ENCODE measurements at places on chromosomes 7 and 10. TPM values are rescaled to one million over a fixed set of nuclear protein-coding genes. Genes with fewer than 3 reads are reported as not detected.

MAGI2 gene
- 5.3 TPM for polyA plus RNA-seq

GRCh38 chr7:120615703-120616102 lies 242.2 kb downstream of the TSPAN12 start:
- no peak for DNase-seq

DNA sequence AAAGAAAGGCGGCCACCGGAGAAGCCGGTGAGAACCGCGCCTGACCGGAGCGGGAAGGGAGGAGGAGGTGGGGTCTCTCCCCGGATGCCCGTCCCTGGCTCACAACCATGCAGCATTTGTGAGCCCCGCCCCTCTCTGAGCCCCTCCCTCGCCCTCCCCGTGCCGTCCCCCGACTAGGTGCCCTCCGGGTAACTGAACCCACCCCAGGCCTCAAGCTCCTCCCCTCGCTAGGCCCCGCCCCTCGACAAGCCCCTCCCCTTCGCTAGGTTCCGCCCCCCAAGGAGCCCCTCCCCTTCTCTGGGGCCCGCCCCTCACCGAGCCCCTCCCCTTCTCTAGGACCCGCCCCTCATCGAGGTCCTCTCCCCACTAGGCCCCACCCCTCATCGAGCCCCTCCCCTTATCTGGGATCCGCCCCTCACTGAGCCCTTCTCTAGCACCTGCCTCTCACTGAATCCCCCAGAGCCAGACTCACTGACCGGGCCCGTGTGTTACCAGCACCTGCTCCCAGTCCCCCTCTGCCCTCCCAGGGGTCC lies 42.2 kb upstream of the HSPB1 start:
- DNase-seq, result no peak

- no peak for DNase-seq
Measured at GRCh38 chr10:103590060-103590459, 96.6 kb downstream of the NEURL1 start.

DNA sequence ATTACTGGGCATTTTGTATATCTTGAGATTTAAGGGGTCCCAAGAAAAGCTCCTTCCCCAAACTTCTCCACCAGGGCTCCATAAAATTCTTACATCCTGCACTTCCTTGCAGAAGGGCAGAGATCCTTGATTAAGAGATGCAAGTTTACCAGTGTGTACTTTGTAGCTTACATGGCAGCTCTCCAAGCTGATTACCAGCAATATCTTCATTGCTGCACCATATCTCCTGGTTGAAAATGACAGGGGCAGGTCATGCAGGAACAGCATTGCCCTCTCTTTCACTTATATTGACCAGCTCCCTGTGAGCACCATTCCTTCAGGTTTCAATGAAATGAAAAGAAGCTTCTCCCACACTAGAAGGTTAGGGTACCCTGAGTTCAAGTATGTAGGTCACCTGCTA lies 184.6 kb upstream of the PHYHIPL start:
- DNase-seq, result no peak

LRGUK gene
- 2.2 TPM for polyA plus RNA-seq

DNA sequence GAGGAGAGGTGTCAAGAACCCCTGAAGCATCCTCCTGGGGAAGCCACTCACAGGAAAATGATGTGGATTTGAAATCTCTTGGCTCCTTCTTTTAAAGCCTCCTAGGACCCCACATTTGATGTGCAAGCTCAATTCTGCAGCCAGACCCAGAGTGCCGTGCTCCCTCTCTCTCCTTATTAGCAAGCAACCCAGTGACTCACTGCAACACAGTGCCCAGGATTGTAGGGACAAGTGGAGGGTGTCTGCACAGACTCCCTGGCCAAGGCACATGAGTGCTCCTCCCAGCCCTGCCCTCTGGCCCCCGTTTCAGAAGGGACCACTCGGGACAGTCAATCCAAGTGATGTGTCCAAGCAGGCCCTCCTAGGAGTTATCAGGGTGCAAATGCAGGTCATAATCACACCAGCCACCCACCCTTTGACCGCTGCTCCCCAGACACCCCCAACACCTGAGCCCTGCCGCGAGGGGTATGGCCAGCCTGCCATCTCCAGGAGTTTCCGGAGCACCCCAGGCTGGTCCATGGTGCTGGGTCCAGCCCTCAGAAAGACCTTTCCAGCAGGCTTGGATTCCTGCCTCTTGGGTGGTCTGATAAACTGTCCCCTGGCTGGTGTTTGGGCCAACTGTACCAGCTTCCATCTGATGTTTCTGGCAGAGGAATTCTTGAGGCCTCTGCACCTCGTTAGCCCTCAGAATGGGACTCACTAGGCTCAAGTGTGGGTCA lies 54.5 kb upstream of the CXCL12 start:
- DNase-seq, result no peak

DNA sequence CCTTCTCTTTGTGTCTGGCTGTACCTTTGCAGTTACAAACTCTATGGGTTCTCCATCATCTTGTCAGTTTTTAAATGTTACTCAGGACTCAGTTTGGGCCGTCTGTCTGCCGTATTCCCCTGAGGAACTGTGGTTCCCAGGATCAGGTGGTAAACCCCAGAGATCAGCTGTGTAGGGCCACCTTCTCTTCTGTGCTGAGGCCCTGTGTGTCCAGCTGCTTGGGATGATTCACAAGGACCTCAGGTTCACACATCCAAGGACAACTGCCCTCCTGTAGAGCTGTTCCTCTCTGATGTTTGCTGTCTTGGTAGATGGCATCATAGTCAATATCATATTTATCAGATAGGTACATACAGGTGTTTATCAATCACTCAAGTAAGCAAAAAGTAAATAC lies 24.5 kb downstream of the CUL1 start:
- DNase-seq, result no peak

GRCh38 chr7:138738551-138739335 lies 37.6 kb upstream of the SVOPL start:
- peak; percentile 74 for DNase-seq

DNA sequence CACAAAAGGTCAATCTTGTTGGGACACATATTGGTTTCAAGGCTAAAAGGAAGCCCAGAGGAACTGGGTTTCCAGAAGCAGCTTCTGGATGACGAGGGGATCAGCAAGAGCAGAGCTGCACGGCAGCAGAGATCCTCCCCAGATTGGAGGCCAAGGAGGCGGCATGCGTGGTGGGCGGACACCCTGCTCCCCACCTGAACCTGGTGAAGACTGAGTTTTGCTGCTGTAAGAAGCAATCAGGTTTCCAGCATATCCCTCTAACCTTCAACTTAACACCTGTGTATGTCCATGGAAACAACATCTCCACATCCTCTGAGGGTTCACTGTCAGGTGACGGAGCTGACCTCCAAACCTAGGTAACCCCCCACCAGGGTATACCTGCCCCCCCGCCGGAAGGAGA lies 35.1 kb downstream of the SLIT1 start:
- no peak for DNase-seq

GRCh38 chr7:117009705-117010361 lies 56.5 kb downstream of the ST7 start:
- no peak for DNase-seq

SFRP5 gene
- polyA plus RNA-seq, result 4.0 TPM

OR9A2 gene
- not detected for polyA plus RNA-seq

- no peak for DNase-seq
Measured at GRCh38 chr10:86647773-86648703, 6.3 kb upstream of the OPN4 start.

DIP2C gene
- polyA plus RNA-seq, result 19.1 TPM

DNA sequence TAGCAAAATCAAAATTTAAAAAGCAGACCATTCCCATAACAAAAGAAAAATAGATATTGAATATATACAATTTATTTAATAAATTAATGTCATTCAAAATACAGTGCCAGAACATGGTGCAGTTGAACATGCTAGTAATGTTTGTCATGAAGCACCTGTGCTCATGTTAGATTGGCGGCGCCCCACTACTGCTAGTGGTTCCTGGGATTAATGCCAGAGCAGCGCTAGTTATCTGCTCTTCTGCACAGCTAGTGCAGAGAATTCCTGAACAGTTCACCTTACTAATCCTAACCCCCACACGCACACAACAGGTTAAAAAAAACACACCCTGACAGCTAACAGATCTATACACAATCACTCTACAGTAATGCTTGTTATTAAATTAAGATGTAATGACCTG lies 23.4 kb downstream of the KBTBD2 start:
- DNase-seq, result no peak

UROS gene
- 66.9 TPM for polyA plus RNA-seq

DNA sequence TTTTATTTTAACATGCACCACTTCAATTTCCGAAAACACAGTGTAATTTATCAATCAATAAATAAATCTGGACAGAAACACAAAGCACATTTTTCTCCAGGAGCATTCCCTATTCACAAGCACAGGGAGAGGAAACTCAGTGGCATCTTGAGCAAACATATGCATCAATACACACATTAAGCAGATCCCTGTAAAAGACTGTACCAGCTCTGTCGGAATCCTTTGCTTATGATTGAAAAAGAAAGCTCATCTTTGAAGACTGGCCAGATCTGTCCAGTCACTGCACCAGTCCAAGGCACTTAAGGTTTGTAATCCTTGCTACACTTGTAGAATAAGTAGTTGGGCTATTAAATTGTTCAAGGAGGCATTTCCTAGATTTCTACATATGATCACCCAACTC lies 343.9 kb downstream of the BMPER start:
- no peak for DNase-seq

GRCh38 chr10:16754765-16755164 lies 62.5 kb downstream of the RSU1 start:
- DNase-seq, result no peak

DNA sequence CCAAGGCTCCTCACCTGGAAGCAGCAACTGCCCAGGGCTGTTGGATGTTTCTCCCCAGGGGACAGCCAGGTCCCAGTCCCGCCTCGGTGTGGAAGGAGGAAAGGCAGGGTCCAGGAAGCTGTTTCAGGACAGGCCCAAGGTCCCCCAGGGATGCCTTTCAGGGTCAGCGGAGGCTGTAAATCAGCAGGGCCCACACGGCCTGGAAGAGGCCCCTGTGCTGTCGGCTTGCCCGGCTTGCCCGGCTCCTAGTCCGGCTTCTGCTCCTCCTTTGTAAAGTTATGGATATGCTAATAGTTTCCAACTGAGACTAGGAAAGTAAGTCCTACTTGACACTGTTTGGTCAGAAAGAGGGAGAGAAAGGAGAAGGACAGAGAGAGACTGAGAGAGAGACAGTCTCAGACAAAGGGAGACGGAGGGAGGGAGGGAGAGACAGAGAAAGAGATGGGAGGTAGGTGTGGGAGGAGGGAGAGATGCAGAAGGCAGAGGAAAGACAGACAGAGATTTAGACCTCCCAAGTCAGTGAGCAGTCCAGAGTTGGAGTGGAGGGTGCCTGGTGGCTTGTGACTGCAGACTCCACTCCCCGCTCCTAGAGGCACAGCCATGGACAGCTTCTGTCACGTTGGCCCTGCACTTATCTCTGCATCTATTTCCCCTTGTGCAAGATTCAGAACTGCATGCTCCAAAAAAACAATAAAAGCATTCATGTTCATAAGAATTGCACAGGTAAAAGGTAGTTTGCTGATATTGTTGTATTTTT lies 10.5 kb downstream of the IKZF1 start:
- no peak for DNase-seq

DNA sequence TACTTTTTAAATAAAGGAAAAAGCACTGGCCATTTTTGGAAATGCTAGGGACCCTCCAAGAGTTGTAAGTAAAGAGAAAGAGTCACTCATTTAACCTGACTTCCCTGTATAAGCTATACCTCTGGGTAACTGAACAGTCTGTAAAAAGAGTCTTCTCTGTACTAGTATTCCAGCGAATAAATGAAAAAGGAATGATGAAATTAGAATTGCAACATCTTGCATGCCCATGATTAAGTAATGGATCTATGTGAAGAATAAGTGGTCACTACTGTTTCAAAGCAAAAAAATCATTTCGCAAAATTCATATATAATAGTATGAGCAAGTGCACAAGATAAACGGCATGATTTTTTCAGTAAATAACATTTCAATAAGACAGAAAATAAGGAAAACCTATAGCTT lies 116.8 kb downstream of the ZFAND4 start:
- no peak for DNase-seq

GRCh38 chr10:78942091-78942501 lies 126.7 kb upstream of the ZMIZ1 start:
- no peak for DNase-seq

MBL2 gene
- polyA plus RNA-seq, result 0.07 TPM

GRCh38 chr10:113273181-113274163 lies 279.4 kb upstream of the HABP2 start:
- DNase-seq, result no peak

DNAJB6 gene
- 148 TPM for polyA plus RNA-seq

- no peak for DNase-seq
Measured at GRCh38 chr7:29135846-29136245, 10.5 kb downstream of the CPVL start.

DNA sequence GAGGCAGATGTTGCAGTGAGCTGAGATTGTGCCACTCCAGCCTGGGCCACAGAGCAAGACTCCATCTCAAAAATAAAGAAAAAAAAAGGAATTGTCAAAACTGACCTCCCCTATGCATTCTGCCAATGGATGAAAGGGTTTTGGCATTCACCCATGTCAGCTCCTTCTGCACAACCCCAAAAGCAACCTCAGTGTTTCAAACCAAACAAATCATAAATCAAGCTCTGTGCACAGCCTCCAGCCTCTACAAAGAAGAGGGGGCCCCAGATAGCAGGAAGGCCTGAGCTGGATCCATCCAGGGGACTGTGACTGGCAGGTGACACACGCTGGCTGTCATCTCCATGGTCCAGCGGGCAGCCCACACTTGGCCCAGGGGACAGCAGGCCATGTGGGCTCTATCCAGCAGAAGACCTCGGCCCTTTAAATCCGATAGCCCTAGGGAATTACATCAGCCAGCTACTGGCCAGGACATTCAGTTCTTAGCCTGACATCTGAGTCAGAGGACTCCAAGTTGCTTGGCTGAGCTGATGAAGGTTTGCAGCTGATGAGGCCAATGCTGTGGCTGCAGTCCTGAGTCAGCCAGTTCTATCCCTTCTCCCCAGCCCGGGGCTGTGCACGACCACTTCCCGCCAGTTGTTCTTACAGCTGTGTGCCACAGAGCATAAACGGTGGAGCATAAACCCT lies 52.0 kb upstream of the FIGNL1 start:
- DNase-seq, result peak; percentile 63

DNA sequence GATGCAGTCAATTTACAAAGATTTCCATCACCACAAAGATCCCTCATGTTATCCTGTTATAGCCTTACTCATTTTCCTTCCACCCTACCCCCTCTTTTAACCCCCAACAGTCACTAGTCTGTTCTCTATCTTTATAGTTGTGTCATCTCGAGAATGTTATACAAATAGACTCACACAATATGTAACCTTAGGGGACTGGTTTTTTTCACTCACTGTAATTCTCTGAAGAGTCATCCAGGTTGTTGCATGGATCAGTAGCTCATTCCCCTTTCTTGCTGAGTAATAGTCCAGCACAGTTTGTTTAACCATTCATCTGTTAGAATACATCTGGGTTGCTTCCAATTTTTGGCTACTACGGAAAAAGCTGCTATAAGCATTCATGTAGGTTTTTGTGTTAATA lies 121.1 kb upstream of the PDE1C start:
- no peak for DNase-seq

- no peak for DNase-seq
Measured at GRCh38 chr10:78785991-78786390, 282.8 kb upstream of the ZMIZ1 start.

DNA sequence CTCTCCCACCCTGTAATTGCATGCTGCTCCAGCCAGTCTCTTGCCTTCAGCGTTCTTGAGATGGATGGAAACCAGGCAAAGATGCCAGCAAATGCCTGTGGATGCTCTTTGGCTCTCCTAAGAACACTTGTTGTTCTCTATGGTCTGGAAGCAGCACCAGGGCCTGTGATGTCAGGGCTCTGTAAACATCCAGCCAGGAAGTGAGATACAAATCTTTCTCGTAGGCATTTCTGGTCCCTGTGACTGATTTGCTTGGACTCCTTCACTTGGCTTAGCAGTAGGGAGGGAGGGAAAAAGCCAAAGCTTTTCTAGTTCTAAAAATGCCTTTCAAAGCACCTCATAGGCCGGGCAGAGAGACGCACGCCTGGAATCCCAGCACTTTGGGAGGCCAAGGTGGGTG lies 201.3 kb downstream of the REEP3 start:
- DNase-seq, result no peak

STAG3 gene
- polyA plus RNA-seq, result 24.7 TPM

ERVW-1 gene
- polyA plus RNA-seq, result 2.4 TPM

All from right lung (tissue), 10 donors.